ENCODE measurements at places on chromosomes 3 and 15.
A peak's percentile ranks its signal among the peaks of the same experiment; 100 is the strongest.

DNA sequence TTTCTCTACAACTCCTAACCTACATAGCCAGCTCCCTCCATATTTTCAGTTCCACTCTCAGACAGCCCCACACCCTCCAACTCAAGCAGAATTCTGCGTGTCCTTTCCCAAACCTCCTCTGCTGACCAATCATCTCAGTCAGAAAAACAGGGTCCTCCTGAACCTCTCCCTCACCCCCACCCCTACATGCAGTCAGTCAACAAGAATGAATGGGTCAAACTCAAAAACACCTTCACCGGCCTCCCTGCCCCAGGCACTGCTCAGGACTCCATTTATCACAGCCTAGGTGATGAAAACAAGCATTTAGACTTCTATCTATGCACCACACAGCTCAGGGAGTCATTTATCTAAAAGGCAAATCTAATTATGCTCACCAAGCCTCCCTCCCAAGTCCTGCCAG, 32.4 kb downstream of the MYL3 start:
- no peak for DNase-seq

DNA sequence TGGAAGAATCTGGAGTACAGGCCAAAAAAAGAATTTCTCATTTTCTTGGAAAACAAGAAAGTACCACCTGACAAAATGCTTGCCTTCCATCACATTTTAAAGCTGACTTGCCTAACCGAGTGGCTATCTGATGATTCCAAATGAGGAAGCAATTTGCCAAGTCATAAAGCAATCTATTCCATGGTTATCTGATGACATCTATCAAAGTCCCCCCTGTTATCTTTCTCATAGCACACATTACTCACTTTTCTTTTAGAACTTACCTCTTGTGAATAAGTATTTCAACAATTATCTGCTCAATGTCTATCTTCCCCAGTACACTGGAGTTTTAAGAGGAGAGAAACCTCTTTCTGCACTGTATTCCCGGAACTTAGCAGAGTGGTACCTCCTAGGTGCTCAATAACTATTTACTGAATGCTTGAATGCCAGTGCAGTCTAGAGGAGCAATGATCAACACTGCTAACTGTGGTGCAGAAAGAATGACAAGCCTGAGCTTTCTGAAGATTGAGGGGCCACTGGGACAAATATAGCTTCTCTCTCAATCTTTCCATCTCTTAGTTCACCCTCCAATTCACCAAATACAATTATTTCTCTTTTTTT, 186.3 kb upstream of the ATP11B start:
- DNase-seq: no peak

- peak; percentile 92 for DNase-seq
Measured at GRCh38 chr15:31265871-31266711, 60.5 kb upstream of the KLF13 start.

DNA sequence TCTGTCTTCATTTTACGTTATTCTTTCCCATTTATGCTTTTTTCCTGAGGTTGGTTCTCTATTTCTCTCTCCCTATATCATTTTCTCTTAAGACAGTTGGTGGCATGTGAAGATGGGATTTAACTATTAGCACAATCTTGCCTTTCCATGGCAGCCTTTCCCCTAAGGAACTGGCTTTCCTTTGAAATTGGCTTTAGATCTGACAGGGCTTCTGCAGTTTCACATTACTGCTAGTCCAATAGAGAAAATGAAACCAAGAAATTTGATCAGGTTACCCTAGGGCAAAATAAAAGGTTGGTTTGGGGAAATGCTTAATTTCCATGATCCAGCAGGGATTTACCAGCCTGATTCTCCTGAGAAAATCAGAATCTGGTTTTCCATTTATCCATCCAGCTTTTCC, 22.7 kb upstream of the CHL1 start:
- DNase-seq: no peak

DNA sequence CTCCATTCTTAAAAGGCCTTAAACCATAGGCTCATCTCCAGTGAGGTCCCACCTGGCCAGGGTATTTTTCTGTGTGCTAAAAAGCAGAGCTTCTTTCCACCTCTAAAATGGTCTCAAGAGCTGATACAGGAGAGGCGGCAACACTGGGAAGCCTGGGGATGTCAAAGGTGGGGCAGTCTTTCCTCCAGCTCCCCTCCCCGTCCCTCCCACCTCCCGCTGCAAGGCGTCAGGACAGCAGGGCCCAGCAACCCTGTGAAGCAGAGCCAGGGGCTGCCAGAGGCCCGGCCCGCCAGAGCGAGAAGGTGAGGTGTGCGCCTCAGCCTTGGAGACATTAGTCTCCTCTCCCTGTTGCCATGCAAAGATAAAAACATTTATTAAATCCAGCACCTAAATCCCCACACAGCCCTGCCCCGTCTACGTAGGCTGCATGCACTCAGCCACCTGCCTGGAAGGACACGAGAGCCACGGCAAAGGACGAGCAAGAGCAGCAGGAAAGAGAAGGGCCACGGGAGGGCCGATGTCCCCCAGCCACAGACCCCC, 75.6 kb downstream of the FAM174B start:
- no peak for DNase-seq
